Activated naive CD8-positive, alpha-beta T cell treated with anti-CD3 and anti-CD28 coated beads, Interleukin-2, amount 10 ng/mL, durations not matched to agents 7 days and 5 days (primary cell): ENCODE measurements at places on chromosomes 12 and 14. TPM values are rescaled to one million over a fixed set of nuclear protein-coding genes. Genes with fewer than 3 reads are reported as not detected.

ZFYVE21 gene
- total RNA-seq, result 18.5 TPM

KCNC2 gene
- not detected for total RNA-seq

DNAJC22 gene
- total RNA-seq, result 0.11 TPM

PRH2 gene
- total RNA-seq, result not detected

KRT3 gene
- not detected for total RNA-seq

GRCh38 chr12:46264057-46264456 lies 4.8 kb downstream of the SLC38A1 start:
- peak overlapping the region; percentile 43 for H3K4me3 ChIP-seq
- peaks cover 11% of the 10 kb centered on the region for H3K36me3 ChIP-seq
- peak overlapping the region; percentile 27 for H3K27ac ChIP-seq
- DNase-seq, result no peak
- peaks cover 17% of the 10 kb centered on the region for H3K4me1 ChIP-seq

GRCh38 chr12:53550595-53550994 lies 43.3 kb upstream of the NPFF start:
- H3K36me3 ChIP-seq, result peaks cover 8% of the 10 kb centered on the region
- H3K27me3 ChIP-seq, result no peaks in the 10 kb centered on the region
- no peak for DNase-seq
- H3K27ac ChIP-seq, result no peak overlapping the region

- H3K4me3 ChIP-seq, result no peak overlapping the region
- no peaks in the 10 kb centered on the region for H3K27me3 ChIP-seq
- no peaks in the 10 kb centered on the region for H3K4me1 ChIP-seq
- no peak for DNase-seq
- no peak overlapping the region for H3K27ac ChIP-seq
These were observed 136.3 kb downstream of the TPH2 start for GRCh38 chr12:72074956-72075355.

DNA sequence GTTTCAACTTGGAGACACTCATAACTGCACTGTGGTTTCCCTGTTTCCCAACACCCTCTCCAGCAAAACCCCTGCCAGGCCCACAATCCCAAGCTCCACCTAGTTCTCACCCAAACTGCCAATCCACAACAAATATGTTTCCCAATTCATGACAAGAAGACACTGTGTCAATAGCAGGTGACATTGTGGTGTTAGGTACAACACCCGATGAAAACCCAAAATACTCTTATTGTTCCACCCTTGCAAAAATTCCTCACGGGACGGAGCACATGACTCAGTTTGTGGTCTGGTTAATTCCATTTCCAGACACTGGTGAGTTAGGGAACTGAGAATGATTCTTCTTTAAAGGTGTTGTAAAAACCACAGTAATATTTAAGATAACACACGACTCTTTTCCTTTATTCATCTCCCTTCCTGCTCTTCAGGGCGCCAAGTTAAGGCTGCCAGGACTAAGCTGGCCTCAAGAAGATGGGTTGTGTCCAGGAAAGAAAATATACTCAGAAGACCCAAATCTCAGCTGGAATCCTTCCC lies 735.5 kb downstream of the MED13L start:
- H3K4me1 ChIP-seq, result no peaks in the 10 kb centered on the region
- no peak for DNase-seq
- H3K27ac ChIP-seq, result no peak overlapping the region
- no peak overlapping the region for H3K4me3 ChIP-seq
- H3K27me3 ChIP-seq, result no peaks in the 10 kb centered on the region

DNA sequence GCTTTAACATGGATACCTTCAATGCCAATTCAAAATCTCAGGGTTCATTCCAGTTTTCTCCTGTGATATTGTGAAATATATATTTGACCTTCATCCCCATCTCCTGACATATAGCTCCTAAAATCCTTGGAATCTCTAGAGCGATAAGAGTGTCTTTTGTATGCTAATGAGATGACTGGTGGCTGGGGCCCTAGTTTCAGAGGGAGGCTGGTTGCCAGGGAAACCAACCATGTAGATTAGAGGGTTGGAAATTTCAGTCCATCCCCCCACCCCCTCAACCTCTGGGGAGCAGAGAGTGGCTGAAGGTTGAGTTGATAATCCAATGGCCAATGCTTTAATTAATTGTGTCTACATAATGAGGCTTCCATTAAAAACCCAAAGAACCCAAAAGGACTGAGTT lies 59.4 kb downstream of the SDR9C7 start:
- H3K27me3 ChIP-seq, result peaks cover 7% of the 10 kb centered on the region
- H3K36me3 ChIP-seq, result no peaks in the 10 kb centered on the region
- H3K4me1 ChIP-seq, result no peaks in the 10 kb centered on the region
- H3K4me3 ChIP-seq, result no peak overlapping the region
- no peak overlapping the region for H3K27ac ChIP-seq

DNA sequence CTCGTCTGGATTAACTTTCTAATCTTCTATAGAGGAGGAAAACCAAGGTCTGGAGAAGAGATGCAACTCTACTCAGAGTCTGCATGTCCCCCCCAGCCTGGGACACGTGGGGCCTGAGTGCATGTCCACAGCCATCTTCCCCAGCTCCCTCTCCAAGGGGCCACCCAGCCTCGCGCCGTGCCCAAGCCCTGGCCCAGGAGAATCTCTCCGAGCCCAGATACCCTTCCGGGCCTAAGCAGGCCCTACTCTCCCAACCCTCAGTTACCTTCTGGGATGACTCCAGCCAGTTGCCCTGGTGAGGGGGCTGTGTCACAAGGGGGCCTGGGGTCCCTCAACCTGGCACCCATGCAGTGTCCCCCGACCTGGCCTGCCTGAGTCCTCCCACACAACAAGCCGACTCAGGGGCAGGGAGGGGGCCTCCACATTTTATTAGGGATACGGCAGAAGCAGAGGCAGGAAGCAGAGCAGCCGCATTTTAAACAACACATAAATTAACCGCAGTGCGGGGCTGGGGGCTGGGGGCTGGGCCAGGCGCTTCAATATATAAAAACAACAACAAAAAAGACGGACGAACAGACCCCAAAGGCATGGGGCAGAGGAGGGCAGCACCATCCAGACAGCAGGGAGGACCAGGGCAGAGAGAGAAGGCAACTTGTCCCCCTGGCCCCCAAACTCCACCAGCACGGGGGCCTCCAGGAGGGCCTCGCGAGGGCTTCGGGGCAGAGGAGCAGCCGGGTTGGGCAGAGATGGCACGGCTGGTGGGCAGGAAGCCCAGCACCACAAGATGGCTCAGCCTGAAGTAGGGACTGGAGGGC lies 37.3 kb downstream of the NCKAP5L start:
- DNase-seq, result no peak
- no peaks in the 10 kb centered on the region for H3K27me3 ChIP-seq
- H3K4me1 ChIP-seq, result no peaks in the 10 kb centered on the region
- H3K36me3 ChIP-seq, result no peaks in the 10 kb centered on the region
- H3K27ac ChIP-seq, result no peak overlapping the region
- no peak overlapping the region for H3K4me3 ChIP-seq

- H3K4me3 ChIP-seq, result no peak overlapping the region
- H3K36me3 ChIP-seq, result peaks cover 2% of the 10 kb centered on the region
- peaks cover 33% of the 10 kb centered on the region for H3K4me1 ChIP-seq
- no peaks in the 10 kb centered on the region for H3K27me3 ChIP-seq
These were observed 43.5 kb upstream of the P2RX7 start for GRCh38 chr12:121089031-121089812.

- no peak overlapping the region for H3K27ac ChIP-seq
- H3K4me1 ChIP-seq, result peaks cover 13% of the 10 kb centered on the region
- no peaks in the 10 kb centered on the region for H3K36me3 ChIP-seq
These were observed 545 bp downstream of the PPFIA2 start for GRCh38 chr12:81758421-81759189.

GRCh38 chr12:28051516-28052354 lies 79.2 kb upstream of the PTHLH start:
- no peak overlapping the region for H3K4me3 ChIP-seq
- no peaks in the 10 kb centered on the region for H3K36me3 ChIP-seq
- H3K27ac ChIP-seq, result no peak overlapping the region
- no peak for DNase-seq
- H3K4me1 ChIP-seq, result no peaks in the 10 kb centered on the region
- H3K27me3 ChIP-seq, result peaks cover 5% of the 10 kb centered on the region

DNA sequence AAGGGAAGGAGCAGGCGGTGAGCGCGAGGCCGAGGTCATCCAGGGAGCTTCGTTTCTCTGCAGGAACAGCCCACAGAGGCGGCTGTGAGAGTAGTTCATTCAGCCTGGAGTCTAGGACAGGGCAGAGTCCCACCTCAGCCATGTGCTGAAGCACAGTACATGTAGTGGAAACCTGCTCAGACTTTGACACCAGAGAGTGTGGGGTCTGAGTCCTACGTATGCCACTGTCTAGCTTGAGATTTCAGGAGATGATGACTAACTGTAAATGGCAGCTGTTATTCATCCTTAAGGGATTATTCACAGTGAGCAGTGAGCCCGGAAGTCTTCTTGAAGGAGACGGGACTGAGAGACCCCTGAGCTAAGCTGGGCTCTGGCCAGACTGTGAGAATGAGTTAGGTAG lies 938 bp upstream of the SLC6A13 start:
- peaks cover 1% of the 10 kb centered on the region for H3K36me3 ChIP-seq
- H3K4me1 ChIP-seq, result peaks cover 7% of the 10 kb centered on the region
- DNase-seq, result no peak
- peaks cover 12% of the 10 kb centered on the region for H3K27me3 ChIP-seq
- no peak overlapping the region for H3K27ac ChIP-seq
- H3K4me3 ChIP-seq, result no peak overlapping the region

GRCh38 chr14:29465095-29465494 lies 462.6 kb downstream of the PRKD1 start:
- H3K36me3 ChIP-seq, result no peaks in the 10 kb centered on the region
- DNase-seq, result no peak
- H3K27me3 ChIP-seq, result no peaks in the 10 kb centered on the region

GRCh38 chr14:61625165-61625564 lies 70.1 kb upstream of the HIF1A start:
- no peak for DNase-seq
- peaks cover 24% of the 10 kb centered on the region for H3K4me1 ChIP-seq
- H3K27ac ChIP-seq, result no peak overlapping the region
- no peaks in the 10 kb centered on the region for H3K27me3 ChIP-seq

DNA sequence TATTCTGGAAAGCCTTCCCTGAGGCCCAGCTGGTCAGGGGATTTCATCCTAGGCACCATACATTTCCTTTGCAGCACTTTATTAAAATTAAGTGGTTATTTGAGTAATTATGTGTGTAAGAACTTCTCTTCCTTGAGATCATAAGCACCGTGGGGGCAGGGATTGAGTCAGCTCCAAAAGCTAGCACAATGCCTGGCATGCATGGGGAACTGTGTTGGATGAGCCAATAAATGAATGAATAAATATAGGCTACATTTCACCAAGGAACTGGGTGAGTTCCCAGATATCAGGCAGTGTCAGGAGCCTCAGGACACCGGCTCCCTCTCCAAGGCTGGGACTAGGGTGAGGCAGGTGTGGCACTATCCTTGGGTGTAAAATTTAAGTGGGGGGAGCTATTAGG lies 82.8 kb upstream of the FBXO21 start:
- peaks cover 6% of the 10 kb centered on the region for H3K27me3 ChIP-seq
- no peak overlapping the region for H3K4me3 ChIP-seq

- no peak overlapping the region for H3K27ac ChIP-seq
- H3K36me3 ChIP-seq, result no peaks in the 10 kb centered on the region
- no peaks in the 10 kb centered on the region for H3K27me3 ChIP-seq
- H3K4me1 ChIP-seq, result no peaks in the 10 kb centered on the region
These were observed 836.7 kb upstream of the FOXG1 start for GRCh38 chr14:27929797-27930347.

DNA sequence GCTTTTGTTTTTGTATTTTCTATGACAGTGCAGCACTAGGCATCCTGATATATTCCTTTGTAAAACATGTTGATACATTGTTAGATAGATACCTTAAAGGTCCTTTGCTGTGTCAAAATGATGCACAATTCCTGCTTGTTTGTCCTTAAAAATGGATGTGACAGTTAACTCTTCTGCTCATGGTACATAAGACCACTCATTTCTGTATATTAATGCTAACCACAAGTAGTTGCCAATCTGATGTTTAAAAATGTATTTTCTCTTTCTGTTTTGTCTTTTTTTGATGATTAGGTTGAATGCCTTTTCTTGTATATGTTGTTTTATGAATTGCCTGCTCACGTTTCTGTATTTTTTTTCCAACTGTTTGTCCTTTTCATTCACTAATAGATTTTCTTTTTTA lies 35.1 kb downstream of the ATF7IP start:
- H3K27me3 ChIP-seq, result no peaks in the 10 kb centered on the region
- DNase-seq, result no peak
- peaks cover 65% of the 10 kb centered on the region for H3K4me1 ChIP-seq

DNA sequence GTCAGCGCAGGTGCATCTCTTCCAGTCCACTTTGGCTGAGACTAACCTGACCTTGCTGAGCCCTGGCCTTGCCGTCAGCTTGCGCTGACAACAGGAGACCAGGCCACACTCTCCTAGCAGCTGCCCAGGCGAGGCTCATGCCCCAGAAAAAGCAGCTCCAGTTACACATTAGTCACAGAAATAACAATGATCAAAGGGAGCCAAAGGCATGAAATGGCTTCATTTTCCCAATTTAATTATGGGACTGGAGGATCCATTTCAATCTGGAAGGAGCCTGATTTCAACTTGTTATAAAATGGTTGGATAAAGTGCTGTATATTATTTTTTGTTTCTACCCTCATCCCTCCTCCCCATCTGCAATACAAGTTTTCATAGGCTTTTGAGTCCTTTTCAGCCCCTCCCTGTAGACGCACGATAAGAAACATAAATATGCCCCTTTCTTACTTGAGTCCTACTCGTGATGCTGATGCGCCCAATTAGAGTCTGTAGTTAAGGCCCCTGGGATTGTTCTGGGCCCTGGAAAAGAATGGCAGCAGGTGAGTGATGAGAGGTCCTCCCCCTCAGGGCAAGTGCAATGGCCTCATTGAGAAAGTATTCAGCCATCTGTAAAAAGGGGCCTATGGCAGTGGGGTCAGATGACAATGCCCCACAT lies 376.0 kb downstream of the C12orf75 start:
- H3K27ac ChIP-seq, result no peak overlapping the region
- no peaks in the 10 kb centered on the region for H3K4me1 ChIP-seq
- H3K36me3 ChIP-seq, result no peaks in the 10 kb centered on the region
- no peak for DNase-seq
- H3K4me3 ChIP-seq, result no peak overlapping the region
- H3K27me3 ChIP-seq, result no peaks in the 10 kb centered on the region

GRCh38 chr14:77746064-77746702 lies 14.8 kb downstream of the SNW1 start:
- peaks cover 43% of the 10 kb centered on the region for H3K36me3 ChIP-seq
- H3K4me1 ChIP-seq, result peaks cover 4% of the 10 kb centered on the region
- no peak overlapping the region for H3K27ac ChIP-seq
- H3K27me3 ChIP-seq, result no peaks in the 10 kb centered on the region
- no peak overlapping the region for H3K4me3 ChIP-seq

GRCh38 chr14:51607711-51608110 lies 44.0 kb upstream of the FRMD6 start:
- peaks cover 3% of the 10 kb centered on the region for H3K4me1 ChIP-seq
- peaks cover 19% of the 10 kb centered on the region for H3K27me3 ChIP-seq
- no peak overlapping the region for H3K27ac ChIP-seq

GRCh38 chr12:2352203-2352602 lies 299.4 kb downstream of the CACNA1C start:
- DNase-seq, result no peak
- peaks cover 1% of the 10 kb centered on the region for H3K4me1 ChIP-seq
- H3K36me3 ChIP-seq, result no peaks in the 10 kb centered on the region
